ENCODE measurements at places on chromosomes 13 and 19. TPM values are rescaled to one million over a fixed set of nuclear protein-coding genes. Genes with fewer than 3 reads are reported as not detected.
A peak's percentile ranks its signal among the peaks of the same experiment; 100 is the strongest.

The ZSCAN1 gene
- not detected for total RNA-seq

GRCh38 chr19:366951-367350, 22.4 kb upstream of the MIER2 start:
- no peak for DNase-seq
- no peaks in the 10 kb centered on the region for H3K27me3 ChIP-seq
- no peaks in the 10 kb centered on the region for H3K36me3 ChIP-seq
- no peak overlapping the region for H3K4me3 ChIP-seq

- no peaks in the 10 kb centered on the region for H3K4me1 ChIP-seq
- no peaks in the 10 kb centered on the region for H3K36me3 ChIP-seq
- H3K27ac ChIP-seq = no peak overlapping the region
- H3K4me3 ChIP-seq = no peak overlapping the region
- H3K27me3 ChIP-seq = no peaks in the 10 kb centered on the region
Measured at GRCh38 chr13:84902243-84902642, 897.0 kb downstream of the SLITRK6 start.

GRCh38 chr19:40750058-40750873, at the start of gene ACTMAP:
Gene ACTMAP (minus strand): TSS chr19:40750477. CDS start chr19:40749803, 674 bp downstream.
- H3K27me3 ChIP-seq = no peaks in the 10 kb centered on the region
- peak within 1 kb of the TSS; percentile 86 for H3K27ac ChIP-seq
- peak; percentile 99 for DNase-seq
- peaks cover 22% of the 10 kb centered on the region for H3K4me1 ChIP-seq
- peak within 1 kb of the TSS; percentile 89 for H3K4me3 ChIP-seq

GRCh38 chr13:102687520-102687919, 7.3 kb downstream of the METTL21C start:
- H3K4me1 ChIP-seq = no peaks in the 10 kb centered on the region
- no peak for DNase-seq
- H3K36me3 ChIP-seq = no peaks in the 10 kb centered on the region
- no peaks in the 10 kb centered on the region for H3K27me3 ChIP-seq
- H3K27ac ChIP-seq = no peak overlapping the region

- no peak for DNase-seq
- no peaks in the 10 kb centered on the region for H3K4me1 ChIP-seq
- no peaks in the 10 kb centered on the region for H3K27me3 ChIP-seq
- H3K36me3 ChIP-seq = no peaks in the 10 kb centered on the region
Measured at GRCh38 chr13:102261809-102262208, 140.0 kb downstream of the FGF14 start.

- peaks cover 9% of the 10 kb centered on the region for H3K4me1 ChIP-seq
- peaks cover 4% of the 10 kb centered on the region for H3K36me3 ChIP-seq
Measured at GRCh38 chr19:49570138-49570856, 10.1 kb downstream of the NOSIP start.

DNA sequence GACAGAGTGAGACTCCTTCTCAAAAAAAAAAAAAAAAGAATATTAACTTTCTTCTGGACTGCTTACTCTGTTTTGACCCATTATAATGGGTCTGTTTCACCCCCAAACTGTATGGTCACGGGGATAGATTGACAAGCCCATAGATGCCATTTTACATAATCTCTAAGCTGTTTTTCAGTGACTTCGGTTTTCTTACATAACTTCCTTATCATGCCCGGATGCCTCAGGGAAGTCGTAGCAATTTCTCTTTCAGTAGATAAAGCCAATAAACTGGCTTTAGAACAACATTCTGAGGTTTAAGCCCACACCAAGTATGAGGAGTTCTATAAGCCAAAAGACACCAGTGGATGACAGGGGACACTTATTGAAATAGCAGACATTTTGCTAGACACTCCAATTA, 5.9 kb upstream of the ZNF254 start:
- no peak overlapping the region for H3K4me3 ChIP-seq
- H3K27me3 ChIP-seq = no peaks in the 10 kb centered on the region
- no peak for DNase-seq

The LPAR6 gene
- 46.6 TPM for total RNA-seq

DNA sequence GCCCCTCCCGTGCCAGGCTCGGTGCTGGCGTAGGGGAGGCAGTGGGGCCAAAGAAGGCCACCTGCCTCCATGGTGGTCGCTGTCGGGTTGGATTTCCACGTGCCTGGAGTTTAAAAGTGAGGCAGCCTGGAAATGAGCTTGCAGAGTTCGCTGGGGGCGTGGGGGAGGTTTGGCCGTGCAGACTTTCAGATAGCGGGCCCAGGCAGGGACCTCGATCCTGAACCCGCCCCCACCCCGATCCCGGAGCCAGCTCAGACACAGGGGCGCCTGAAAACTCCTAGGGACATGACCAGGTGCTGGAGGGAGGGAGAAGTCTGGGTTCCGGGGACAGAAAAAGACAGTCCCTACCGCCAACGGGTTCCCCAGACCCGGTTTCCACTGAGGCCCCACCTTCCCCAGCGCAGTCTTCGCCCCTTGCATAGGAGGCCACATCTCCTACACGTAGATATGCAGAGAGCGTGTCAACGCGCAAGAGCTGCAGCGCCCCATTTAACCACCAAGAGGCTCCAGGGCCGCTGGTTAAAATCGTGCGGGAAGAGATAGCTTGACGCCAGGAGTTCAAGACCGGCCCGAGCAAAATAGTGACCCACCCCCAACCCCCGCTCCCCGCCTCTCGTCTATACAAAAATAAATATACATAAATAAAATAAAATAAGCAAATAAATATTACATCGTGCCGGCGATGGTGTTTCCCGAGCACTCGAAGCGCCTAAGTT, 8.5 kb downstream of the CCDC8 start:
- no peak for DNase-seq
- peak overlapping the region; percentile 81 for H3K27ac ChIP-seq
- no peaks in the 10 kb centered on the region for H3K36me3 ChIP-seq
- peak overlapping the region; percentile 73 for H3K4me3 ChIP-seq

GRCh38 chr13:102020611-102021216, 381.1 kb downstream of the FGF14 start:
- no peak for DNase-seq
- no peak overlapping the region for H3K27ac ChIP-seq
- H3K4me1 ChIP-seq = no peaks in the 10 kb centered on the region
- no peak overlapping the region for H3K4me3 ChIP-seq
- H3K36me3 ChIP-seq = no peaks in the 10 kb centered on the region

The WDR87 gene
- not detected for total RNA-seq

GRCh38 chr19:5894704-5895349, 8.8 kb downstream of the NDUFA11 start:
- peaks cover 35% of the 10 kb centered on the region for H3K4me1 ChIP-seq
- H3K36me3 ChIP-seq = peaks cover 20% of the 10 kb centered on the region
- no peaks in the 10 kb centered on the region for H3K27me3 ChIP-seq

The KLK1 gene
- total RNA-seq = not detected

The DPRX gene
- not detected for total RNA-seq

The SSC5D gene
- total RNA-seq = 4.3 TPM

DNA sequence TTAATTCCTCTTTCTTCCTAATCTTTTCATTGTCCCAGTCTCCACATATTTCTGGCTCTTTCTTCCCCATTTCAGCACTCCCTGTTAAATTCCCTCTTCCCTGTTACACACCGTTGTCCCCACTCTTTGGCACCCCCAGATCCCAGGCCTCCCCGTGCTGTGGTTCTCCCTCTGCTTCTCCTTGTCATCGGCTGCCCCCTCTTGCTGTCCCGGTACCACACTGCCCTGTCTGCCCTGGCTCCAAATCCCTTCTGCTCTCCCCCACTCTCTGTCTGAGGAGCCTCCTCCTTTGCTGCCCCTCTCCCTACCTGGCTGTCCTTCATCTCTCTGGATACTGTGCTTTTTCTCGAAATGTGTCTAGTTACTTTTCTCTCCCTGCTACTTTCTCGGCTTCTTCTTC, 983 bp downstream of the ZNF415 start:
- no peaks in the 10 kb centered on the region for H3K27me3 ChIP-seq
- DNase-seq = no peak
- no peaks in the 10 kb centered on the region for H3K4me1 ChIP-seq
- no peak overlapping the region for H3K27ac ChIP-seq
- H3K4me3 ChIP-seq = peak overlapping the region; percentile 76

DNA sequence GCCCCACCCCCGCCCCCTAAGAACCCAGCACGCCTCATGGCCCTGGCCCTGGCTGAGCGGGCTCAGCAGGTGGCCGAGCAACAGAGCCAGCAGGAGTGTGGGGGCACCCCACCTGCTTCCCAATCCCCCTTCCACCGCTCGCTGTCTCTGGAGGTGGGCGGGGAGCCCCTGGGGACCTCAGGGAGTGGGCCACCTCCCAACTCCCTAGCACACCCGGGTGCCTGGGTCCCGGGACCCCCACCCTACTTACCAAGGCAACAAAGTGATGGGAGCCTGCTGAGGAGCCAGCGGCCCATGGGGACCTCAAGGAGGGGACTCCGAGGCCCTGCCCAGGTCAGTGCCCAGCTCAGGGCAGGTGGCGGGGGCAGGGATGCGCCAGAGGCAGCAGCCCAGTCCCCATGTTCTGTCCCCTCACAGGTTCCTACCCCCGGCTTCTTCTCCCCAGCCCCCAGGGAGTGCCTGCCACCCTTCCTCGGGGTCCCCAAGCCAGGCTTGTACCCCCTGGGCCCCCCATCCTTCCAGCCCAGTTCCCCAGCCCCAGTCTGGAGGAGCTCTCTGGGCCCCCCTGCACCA, 11.9 kb downstream of the ARHGAP33 start:
- no peak overlapping the region for H3K4me3 ChIP-seq
- H3K27me3 ChIP-seq = no peaks in the 10 kb centered on the region
- DNase-seq = no peak
- no peak overlapping the region for H3K27ac ChIP-seq
- no peaks in the 10 kb centered on the region for H3K4me1 ChIP-seq
- H3K36me3 ChIP-seq = peaks cover 10% of the 10 kb centered on the region

- no peaks in the 10 kb centered on the region for H3K36me3 ChIP-seq
- no peak overlapping the region for H3K4me3 ChIP-seq
- no peaks in the 10 kb centered on the region for H3K27me3 ChIP-seq
- H3K4me1 ChIP-seq = no peaks in the 10 kb centered on the region
- DNase-seq = no peak
Measured at GRCh38 chr13:40172149-40172591, 494.3 kb downstream of the FOXO1 start.

The BICRA gene
- 18.4 TPM for total RNA-seq

- no peaks in the 10 kb centered on the region for H3K36me3 ChIP-seq
- no peak overlapping the region for H3K27ac ChIP-seq
Measured at GRCh38 chr13:46620471-46620870, 67.5 kb downstream of the LRCH1 start.

DNA sequence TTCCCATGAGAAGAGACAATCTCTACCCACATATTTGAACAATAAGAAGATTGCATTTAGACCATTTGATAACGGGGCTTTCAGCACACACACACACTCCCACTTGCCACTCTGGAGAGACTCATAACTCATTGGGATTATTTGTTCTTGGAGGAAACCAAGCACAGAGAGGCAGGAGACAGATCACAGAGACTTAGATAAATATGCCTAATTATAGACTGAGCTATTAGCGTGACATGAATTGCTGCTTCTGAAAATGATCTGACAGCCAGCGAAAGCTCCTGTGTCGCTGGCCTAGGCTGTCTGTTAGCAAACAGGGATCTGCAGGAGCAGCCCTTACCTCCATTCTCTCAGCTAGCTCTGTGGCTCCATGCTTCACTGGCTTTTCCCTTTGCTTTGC, 111.4 kb downstream of the CCNA1 start:
- no peaks in the 10 kb centered on the region for H3K36me3 ChIP-seq
- H3K27ac ChIP-seq = no peak overlapping the region
- no peaks in the 10 kb centered on the region for H3K27me3 ChIP-seq
- no peaks in the 10 kb centered on the region for H3K4me1 ChIP-seq

The LRRC25 gene
- 18.7 TPM for total RNA-seq

GRCh38 chr19:33700408-33701013, 78.8 kb downstream of the CHST8 start:
- H3K27me3 ChIP-seq = no peaks in the 10 kb centered on the region
- no peaks in the 10 kb centered on the region for H3K36me3 ChIP-seq
- H3K4me1 ChIP-seq = no peaks in the 10 kb centered on the region
- no peak overlapping the region for H3K4me3 ChIP-seq
- H3K27ac ChIP-seq = no peak overlapping the region
- no peak for DNase-seq

The PSG3 gene
- not detected for total RNA-seq

The ZNF260 gene
- total RNA-seq = 6.9 TPM

The PRR20B gene
- total RNA-seq = not detected

The RNF113B gene
- total RNA-seq = not detected

DNA sequence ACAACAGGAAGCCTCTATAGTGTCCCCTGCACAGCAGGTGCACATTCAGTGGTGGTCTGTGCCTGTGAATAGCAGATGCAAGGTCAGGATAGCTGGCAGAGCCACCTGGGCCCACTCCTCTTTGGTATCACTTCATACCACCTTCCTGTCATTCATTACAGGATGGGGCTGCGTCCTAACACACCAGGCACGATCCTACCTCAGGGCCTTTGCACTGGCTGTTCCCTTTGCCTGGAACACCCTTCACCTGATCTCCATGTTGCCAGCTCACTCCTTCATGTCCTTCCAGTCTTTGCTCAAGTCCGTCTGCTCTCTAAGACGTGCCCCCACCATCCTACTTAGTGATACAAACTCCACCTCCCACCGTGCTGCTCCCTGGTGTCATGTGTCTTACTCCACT, 4.6 kb upstream of the LPAR2 start:
- no peak overlapping the region for H3K27ac ChIP-seq
- no peak overlapping the region for H3K4me3 ChIP-seq
- H3K4me1 ChIP-seq = peaks cover 4% of the 10 kb centered on the region

The ZNF738 gene
- 4.2 TPM for total RNA-seq

GRCh38 chr13:35720290-35720689, 243.8 kb upstream of the MAB21L1 start:
- no peak overlapping the region for H3K27ac ChIP-seq
- no peak for DNase-seq
- H3K27me3 ChIP-seq = no peaks in the 10 kb centered on the region
- H3K4me1 ChIP-seq = peaks cover 6% of the 10 kb centered on the region

DNA sequence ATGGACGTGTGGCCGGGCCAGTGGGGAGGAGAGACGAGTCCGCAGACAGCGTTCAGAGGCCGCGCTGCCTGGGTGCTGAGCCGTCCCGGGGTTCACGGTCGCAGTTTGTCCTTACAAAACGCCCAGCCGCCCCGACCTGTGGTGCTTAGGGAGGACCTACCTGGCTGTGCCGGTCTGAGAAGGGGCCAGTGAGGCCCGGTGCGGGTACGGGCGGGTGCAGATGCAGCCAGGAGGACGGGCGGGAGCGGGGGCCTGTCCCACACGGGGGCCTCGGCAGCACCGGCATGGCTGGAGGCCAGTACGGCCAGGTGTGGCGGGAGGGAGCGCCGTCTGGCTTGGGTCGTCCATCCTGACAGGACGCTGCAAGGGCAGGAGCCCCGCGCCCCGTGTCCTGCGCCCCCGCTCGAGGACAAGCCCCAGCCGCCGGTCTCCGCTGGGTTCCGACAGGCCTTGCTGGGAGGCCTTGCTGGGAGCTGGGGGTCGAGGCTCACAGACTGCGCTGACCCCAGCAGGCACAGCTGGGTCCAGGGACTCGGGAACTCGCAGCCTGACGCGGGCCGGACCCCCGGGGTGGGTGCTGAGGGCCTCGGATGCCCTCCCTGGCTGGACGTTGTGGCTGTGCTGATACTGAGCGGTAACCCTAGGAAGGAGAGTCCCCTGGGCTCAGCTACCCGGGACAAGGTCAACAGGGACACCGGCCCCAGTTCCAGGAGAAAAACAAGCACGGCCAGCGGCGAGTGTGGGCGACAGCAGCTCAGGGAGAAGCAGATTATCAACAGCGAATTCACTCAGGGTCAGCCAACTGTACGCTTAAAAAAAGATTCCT, 5.3 kb upstream of the PROZ start:
- H3K27me3 ChIP-seq = no peaks in the 10 kb centered on the region
- peaks cover 7% of the 10 kb centered on the region for H3K4me1 ChIP-seq
- H3K36me3 ChIP-seq = no peaks in the 10 kb centered on the region
- no peak for DNase-seq

The NLRP11 gene
- total RNA-seq = not detected

Measured in thoracic aorta (tissue), 2 donors.